Dorsolateral prefrontal cortex (tissue), 122 donors: ENCODE measurements at places on chromosomes 4 and X.
A peak's percentile ranks its signal among the peaks of the same experiment; 100 is the strongest.

- no peak for DNase-seq
Observed at GRCh38 chr4:52095374-52095773, 44.3 kb downstream of the SPATA18 start.

DNA sequence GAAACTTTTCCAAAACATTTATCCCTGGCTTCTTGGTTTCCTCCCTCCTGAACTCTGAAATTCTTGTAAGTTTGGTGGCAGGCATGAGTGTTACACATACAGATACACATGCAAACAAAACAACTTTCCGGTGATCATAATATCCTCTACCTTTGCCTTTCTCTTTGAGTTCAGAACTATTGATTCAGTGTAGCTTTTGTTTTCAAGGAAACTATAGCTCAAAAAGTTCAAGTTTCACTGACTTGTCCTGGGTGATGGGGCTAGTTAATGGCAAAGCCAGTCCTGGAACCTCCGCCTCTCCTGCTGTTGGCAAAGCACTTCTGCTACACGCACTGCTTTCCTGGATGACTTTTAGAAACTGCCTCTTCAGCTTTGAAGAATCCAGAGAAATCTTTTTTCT lies 177.3 kb upstream of the FAT1 start:
- DNase-seq = no peak

DNA sequence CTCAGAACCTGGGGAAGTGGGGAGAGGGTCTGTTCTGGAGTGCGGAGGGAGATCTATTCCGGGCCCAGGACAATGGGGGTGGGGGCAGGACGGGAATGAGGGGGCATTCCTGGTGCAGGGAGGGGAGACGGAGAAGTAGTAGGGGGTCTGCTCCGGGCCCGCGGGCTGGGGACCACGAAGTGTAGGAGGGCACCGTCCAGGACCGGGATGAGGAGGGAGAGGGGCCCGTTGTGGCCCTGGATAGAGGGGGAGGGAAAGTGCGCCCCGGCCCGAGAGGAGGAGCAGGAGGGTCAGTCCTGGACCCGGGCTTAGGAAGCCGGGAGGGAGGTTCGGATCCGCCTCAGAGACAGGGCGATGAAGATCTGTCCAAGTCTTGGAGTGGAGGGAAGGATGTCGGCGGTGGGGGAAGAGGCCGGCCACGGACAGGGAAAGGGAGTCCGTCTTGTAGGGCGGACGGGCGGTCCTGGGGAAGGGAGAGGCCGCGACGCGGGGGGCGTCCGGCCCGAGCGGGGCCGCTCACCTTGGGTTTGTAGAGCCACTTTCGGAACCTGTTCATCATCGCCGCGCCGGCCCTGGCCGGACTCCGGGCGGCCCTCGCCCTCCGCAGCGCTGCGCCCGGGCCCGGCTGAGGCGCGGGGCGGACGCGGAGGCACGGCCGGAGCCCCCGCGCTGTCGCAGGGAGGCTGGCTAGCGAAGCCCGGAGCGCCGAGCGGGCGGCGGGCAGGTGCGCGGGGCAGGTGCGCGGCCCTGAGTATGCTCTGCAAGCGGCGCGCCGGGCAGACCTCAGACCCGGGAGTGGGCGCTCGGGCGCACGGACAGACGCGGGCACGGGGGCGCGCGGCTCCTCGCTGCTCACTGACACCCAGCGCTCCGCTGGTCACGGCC lies at the start of gene ZFYVE28:
Gene ZFYVE28 (minus strand): TSS at position 881 of the 885 bp plus-strand sequence. CDS start 322 bp downstream, at position 559.
- DNase-seq = no peak

DNA sequence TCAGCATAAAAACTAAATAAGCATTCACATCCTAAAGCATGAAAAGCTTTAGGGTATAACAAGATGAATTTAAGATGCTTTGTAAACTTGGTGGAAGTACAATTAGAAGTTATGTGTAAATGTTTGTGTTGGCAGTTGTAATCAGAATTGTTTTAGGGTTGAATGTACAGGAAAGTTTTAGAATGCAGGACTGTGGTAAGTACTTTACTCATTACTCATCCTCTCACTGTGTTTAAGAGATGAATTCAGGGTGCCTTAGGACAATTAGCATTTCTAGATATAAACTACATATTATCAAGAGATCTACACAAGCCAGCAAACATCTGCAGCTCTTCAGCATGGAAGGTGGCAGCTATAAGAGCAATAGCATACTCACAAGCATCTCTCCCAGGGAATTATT lies 77.5 kb upstream of the ELOVL6 start:
- no peak for DNase-seq

DNA sequence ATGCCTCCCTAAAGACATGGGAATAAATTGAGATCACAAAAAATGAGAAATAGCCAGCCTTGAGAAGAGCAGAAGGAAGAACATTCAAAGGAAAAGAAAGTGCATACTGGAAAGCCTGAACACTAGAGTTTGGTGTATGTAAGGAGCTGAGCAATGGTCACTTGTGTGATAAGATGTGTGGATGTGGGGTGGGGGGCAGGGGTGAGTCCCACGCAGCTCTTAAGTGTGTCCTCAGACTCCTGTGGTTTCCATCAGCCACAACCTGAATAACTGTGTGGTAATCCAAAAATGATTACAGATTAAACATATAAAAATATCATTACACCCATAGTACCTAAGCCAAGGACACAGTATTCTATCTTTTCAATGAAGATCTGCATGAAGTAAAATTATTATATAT lies 59.9 kb downstream of the ELOVL6 start:
- DNase-seq = no peak

- DNase-seq = no peak
Observed at GRCh38 chr4:79747252-79747651, 325.8 kb downstream of the ANTXR2 start.

GRCh38 chr4:61750810-61751209 lies 550.7 kb downstream of the ADGRL3 start:
- no peak for DNase-seq

DNA sequence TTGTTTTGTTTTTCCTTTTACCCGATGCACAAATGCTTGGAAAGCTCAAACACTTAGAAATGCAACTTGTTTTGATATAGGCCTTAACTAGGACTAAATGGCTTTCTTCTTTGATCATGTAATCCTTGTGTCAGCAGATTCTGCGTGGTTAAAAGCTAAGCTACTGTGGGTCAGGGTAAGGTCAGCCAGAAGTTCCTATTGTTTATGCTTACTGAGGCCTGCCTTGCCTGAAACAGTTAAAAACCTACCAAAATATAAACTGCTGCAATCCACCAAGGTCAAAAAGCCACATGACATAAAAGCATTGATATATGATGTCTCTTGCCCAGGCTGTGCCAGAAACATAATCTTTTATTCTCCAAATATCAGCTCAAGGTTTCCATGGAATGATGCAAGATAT lies 223.4 kb downstream of the FAM47B start:
- DNase-seq = no peak

DNA sequence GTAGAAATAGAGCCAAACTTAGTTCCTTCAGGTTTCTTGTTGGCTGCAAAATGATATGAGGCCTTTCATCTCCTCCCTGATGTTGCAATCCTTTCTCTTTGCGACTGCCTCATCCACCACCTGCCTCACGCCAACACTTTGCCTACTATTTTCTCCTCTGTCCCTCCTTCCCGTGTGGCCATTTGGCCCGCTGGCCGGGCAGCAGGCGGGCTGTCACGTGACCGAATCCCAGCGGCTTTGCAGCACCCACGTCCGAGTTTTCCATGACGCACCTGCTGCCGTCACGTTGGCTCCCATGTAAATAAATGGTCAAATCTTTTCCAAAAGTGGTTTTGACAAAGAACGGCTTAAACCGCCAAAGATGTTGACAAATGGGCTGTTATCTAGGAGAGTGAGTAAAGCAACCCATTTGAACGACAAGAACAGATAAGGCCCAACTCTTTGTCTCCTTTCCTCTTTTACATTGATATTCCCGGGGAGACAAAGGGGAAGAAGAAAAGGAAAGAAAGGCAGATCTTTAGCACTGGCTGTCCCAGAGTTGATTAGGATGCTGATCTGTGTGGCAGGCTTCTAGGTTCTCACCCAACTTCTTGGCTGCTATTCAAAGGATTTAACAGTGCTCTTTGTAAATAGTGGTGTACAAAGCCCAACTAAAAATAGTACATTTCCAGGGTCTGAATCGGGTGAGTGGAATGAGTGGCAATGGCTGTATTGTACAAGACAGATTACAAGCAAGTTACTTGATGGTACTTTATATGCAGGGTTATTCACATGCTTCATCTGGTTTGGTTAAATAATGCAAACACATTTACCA lies 174.2 kb upstream of the JADE1 start:
- peak; percentile 77 for DNase-seq

DNA sequence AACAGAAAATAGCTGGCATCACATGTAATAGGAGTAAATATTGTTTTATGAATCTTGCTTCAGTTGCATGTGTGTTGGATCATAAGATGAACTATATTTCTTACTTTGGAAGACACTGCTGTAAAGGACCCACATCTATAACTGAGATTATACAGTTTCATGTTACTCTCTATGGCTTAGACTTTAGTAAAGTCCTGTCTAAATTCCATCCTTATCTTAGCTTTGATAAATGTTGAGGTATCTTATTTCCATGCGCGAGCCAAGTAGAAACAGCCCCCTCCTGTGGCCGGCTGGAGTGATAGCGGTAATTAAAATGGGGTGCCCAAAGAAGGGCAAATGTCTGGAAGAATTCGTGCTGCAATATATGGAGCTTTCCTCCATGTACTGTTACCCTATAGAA lies 43.0 kb downstream of the CCDC158 start:
- no peak for DNase-seq

DNA sequence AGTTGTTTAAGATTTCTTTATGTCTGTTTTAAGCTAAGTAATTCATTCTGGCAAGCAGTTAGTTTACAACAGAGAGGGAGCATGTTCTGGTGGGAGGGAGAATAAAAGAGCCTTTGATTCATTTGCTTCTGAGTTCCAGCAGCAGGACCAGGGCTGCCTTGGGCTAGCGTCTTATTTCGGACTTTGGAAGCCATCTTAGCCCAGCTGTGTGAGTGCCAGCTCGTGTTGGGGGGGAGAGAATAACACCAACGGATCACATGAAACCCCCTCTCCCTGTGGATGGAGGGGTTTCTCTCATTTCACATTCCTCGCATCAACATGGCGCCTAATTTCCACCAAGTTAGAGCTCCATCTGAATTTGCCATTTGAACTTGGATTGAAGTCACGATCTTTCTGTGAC lies 7.4 kb downstream of the GAB1 start:
- DNase-seq = no peak

DNA sequence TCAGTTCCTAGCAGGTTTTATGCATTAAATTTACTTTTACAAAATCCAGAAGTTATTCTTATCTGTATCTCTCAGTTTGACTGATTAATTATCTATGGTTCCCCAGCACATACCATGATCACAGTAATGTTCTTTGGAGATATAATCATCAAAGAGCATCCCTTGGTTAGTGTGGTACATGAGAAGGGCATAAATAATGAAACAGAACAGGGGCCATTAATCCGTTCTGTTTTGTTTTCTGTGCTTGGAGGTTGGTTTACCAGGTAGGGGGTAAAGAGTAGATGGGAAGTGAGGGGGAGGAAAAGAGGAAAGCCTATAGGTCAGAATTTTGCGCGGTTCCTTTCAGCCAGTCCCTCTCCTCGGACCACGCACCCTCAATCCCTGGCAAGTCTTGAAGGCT lies 718.7 kb upstream of the TENM3 start:
- no peak for DNase-seq
